ENCODE measurements at places on chromosomes 1 and 21.

DNA sequence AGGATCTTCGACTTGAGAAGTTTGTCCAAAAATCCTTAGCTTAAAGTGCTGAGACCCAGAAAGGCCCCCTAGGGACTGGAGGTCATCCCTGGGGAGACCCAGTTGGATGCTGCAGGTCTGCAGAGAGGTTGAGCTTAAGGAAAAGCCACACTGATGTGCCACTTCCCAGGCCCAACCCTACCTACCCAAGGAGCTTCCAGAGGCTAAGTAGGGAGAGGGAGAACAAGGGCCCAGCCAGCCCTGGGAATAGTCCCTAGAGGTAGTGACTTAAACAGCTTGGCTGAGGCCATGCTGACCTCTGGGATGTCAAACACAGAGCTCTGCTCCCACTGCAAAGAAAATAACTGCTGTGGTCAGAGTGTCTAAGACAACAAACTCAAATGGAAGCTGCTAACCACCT lies 693.7 kb downstream of the MATN1 start:
- DNase-seq, result no peak

DNA sequence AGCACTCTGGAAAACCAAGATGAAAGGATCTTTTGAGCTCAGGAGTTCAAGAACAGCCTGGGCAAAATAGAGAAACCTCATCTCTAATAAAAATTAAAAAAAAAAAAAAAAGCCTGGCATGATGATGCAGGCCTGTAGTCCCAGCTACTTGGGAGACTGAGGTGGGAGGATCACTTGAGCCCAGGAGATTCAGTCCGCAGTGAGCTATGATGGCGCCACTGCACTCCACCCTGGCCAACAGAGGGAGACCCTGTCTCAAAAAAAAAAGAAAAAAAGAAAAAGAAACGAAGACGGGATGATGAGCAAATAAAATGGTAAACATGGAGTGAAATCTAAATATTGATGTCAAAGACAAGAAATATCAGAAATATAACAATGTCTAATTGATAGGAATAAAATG lies 31.6 kb downstream of the ATP2B4 start:
- DNase-seq, result no peak

- DNase-seq, result no peak
Observed at GRCh38 chr1:183757061-183757460, 47.9 kb upstream of the RGL1 start.

DNA sequence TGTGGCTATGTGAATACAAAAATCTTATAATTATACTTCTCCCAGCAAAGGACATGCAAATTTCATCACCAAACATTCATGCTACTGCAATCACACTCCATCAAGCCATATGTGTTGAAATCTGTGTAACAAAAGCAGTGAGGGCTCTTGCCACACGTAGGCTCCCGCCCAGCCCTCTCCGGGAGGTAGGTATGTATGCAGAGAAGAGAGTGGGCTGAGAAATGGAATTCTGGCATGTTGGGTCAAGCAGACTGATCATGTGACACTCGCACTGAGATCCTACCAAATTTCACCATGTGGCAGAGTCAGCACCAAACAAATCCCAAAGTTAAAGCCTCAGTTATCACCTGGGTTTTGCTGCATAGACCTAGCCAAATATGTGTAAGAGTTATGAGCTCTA lies 49.7 kb downstream of the APP start:
- no peak for DNase-seq

DNA sequence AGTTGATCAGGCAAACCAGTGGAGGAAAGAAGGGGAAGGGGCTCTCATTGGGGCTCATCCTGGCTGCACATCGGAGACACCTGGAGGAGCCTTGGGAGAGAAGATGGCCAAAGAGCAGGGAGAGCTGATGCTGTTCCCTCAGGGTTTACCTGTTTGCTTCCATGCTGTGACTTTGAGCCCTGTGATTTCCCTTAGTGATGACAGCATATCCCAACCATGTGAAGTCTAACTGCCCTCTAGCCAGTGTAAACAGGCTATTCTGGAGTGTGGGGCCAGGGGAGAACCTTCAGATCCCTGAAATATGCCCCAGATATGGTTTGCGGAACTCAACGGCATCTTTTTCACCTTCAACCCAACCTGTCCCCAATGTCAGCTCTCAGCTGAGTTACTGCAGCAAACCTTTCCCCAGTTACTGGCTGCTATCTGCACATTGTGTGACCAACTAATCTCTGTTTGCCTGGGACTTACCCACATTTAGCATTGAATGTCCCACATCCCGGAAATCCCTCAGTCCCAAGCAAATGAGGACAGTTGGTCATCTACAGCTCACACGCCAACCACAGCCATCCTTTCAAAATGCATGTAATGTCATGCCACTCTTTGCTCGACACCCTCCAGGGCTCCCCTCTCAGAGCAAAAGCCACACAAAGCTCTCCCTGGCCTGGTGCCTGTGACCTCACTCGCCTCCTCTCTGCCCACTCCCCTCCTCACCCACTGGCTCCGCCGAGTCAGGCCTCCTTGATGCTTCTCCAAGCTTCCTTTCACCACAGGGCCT lies 242.3 kb downstream of the KCNJ6 start:
- DNase-seq, result no peak

GRCh38 chr1:173960625-173961024 lies 43.5 kb upstream of the SERPINC1 start:
- no peak for DNase-seq

DNA sequence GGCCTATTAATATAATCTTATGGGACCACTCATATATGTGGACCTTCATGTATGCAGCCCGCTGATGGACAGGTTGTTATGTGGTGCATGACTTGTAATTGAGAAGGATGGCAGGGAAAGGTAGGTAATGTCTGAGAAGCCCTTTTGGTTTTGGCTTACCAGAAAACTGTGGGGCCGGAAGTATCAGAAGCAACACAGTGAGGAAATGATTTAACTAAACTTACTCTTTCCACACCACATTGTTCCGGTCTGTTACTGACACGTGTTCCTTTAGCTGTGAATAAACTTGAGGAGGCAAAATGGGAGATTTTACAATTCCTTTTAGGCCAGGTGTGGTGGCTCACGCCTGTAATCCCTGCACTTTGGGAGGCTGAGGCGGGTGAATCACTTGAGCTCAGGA lies 32.4 kb downstream of the KIF1B start:
- no peak for DNase-seq

GRCh38 chr21:41367945-41368734 lies 6.3 kb downstream of the MX2 start:
- no peak for DNase-seq

Measured in stimulated activated CD8-positive, alpha-beta memory T cell treated with anti-CD3 and anti-CD28 coated beads, Interleukin-2, amount 100 ng/mL, for 48 hours (primary cell).